Fibroblast of gingiva (primary cell): ENCODE measurements at places on chromosomes 4 and X.

GRCh38 chr4:176238157-176238610, 30.8 kb downstream of the ASB5 start:
- peak; percentile 91 for DNase-seq

DNA sequence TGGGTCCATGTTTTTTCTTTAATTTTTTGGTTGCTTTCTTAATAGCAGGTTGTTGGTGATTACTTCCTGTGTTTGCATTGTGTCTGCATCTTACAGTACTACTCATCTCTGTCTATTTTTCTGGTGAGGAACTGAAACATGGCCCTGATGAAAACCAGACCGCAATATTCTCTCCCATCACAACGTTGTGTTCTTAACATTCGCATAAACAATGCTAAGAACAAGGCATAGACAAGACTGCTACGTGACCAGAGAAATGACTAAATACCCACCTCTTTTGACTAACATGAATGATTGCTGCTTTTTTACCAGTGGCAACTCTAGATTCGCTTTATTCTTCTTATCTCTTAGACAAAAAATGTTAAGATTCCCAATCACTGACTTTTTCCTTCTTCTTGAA, 179.1 kb downstream of the GC start:
- DNase-seq, result no peak

DNA sequence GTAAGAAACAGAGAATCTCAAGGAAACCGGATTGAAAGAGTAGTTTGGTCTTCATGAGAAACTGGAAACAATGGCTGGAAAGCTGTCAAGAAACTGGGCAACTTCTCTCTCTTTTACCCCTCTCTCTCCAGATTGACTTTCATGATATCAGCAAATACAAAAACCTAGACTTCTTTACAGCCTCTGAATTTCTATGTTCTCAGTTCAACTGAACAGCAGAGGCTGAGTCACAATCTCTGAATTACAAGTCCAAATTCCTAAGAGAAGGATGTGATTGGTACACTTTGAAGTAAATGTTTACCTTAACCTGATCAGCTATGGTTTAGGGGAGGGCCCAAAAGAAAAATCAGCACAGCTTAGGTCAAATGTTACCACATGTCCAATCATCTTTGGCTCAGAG, 974.9 kb downstream of the RPA4 start:
- DNase-seq, result no peak

DNA sequence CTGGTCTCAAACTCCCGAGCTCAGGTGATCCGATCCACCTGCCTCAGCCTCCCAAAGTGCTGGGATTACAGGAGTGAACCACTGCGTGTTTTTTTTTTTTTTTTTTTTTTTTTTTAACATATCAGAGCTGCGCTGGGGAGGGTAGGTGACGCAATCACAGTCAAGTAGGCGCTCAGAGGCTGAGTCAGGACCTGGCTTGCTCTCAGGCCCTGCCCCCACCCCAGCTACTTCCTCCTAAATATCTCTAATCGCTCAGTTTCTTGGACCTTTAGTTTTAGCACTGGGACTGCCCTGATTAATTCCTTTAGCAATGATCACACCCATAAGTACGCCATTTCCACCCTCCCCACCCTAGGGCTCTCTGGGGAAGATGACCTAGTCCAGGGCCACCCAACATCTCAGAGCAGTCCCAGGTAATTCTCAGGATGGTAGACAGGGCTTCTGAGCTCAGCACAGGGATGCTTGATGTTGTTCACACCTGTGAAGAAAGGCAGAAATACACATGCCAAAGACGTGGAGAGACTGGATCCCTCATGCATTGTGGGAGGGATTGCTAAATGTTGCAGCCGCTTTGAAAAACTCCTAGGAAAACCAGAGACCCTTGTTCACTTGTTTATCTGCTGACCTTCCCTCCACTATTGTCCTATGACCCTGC, 50.2 kb downstream of the DDX3X start:
- DNase-seq, result peak; percentile 81

DNA sequence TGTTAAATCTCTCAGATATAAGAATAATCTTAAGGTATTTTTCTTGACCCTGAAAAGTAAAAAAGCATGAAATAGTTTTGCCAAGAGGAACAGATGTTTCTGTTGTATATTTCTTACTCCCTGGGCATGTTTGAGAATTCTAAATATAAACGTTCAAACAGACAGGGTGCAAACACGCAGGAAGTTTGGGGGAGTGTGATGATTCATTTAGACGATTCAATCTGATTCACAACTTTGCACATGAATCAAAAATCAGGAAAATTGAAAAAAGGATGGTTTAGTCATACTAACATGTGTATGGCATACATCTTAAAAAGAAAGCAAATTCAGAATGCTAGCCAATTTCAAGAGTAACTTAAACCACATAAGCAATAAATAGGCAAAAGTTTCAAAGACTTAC, 340.3 kb upstream of the GRID2 start:
- peak; percentile 11 for DNase-seq

DNA sequence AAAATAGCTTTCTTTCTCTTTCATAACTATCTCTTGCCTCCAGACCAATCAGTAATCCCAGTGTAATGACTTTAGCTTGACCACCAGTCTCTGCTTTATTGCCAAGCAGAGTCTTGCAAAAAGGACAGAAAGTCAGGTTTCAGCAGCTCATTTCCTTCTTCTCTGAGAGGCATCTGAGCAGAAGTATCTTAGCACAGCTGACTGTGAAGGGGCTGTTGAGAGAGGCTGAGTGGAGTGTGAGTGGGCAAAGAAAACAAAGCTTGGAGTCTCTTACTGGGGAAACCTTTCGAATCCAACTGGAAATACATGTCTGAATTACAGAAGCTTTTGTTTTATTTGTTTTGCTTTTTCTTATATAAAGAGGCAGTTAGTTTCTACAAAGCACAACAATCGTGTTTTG, 170.3 kb upstream of the IGFBP7 start:
- DNase-seq, result no peak

- DNase-seq, result no peak
These were observed 263.5 kb upstream of the DKK2 start for GRCh38 chr4:107299646-107300045.

DNA sequence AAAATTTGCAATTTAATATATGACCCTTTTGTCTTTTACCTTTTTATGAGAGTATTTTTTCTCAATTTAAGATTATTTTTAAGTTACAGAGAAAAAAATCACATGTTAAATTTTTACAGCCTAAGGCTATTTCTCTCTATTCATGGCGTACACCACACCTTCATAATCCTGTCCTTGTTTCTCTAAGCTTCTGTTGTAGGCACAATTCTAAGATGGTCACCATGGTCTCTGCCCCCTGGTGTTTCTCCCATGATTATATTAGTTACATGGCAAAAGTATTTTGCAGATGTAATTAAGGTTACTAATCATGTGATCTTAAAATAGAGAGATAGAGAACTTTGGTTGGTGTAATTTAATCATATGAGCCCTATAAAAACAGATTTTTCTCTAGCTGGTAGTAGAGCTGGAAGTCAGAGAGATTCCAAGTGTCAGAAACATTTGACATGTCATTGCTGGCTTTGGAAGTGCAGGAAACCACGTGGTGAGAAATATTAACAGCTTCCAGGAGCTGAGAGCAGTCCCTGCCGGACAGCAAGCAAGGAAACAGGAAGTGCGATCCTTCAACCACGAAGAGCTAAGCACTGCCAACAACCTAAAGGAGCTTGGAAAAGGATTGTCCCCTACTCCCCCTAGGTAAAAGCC, 89.8 kb downstream of the EIF4E start:
- peak; percentile 2 for DNase-seq

GRCh38 chrX:27675493-27675892, 85.3 kb downstream of the DCAF8L2 start:
- DNase-seq, result no peak

GRCh38 chrX:148658115-148658730, 157.8 kb downstream of the AFF2 start:
- DNase-seq, result no peak

GRCh38 chrX:56788229-56788628, 59.2 kb downstream of the NBDY start:
- DNase-seq, result no peak

- DNase-seq, result peak; percentile 30
These were observed 172.7 kb upstream of the TBC1D9 start for GRCh38 chr4:140928880-140929279.

DNA sequence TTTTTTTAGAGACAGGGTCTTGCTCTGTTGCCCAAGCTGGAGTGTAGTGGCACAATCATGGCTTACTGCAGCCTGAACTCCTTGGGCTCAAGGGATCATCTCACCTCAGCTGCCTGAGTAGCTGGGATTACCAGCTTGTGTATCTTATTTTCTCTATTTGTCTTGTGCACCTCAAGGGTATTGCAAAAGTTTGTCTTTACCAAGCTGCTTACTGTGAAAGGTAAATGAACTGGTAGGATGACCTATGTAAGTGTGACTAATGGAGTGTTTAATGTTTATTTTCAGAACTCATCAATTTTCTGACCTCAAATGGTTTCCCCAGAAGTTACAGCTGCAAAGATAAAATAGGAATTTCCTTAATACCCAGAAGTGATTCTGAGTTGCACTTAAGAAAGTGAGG, 5.3 kb upstream of the FGA start:
- no peak for DNase-seq

DNA sequence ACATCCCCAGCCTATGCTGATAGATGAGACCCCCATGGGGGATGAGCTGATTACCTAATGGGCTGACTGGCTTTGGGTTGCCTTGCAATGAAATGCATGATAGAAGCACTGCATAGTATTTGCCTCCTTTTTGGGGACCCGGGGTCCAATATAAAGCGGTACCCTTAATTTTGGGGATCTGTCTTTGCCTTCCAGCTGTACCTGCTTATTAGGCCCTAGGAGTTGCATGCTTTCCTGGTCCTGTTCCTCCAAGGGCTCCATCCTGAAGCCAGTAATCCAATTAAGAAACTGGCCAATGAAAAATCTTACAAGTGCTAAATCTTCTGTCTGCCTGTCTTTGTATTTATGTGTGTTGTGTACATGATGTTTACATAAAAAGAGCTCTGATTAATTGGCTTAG, 791.6 kb downstream of the TRIML1 start:
- DNase-seq, result no peak

DNA sequence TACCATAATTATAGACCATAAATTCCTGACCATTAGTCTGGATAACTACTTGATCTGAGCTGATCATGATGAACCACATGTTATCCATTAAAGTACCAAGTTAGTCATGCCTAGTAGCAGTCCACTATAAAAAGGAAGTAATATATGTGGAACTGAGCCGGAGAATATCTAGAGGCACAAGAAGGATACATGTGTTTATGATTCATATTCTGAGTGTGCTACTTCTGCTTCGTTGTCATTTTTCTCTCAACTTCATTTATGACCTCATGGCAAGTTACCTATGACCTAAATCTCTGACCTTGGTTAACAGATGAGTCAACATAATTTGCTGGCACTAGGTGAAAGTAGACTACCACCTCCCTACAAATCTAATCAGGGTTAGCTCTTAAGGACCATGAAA, 56.5 kb upstream of the ANKRD17 start:
- DNase-seq, result peak; percentile 78

- no peak for DNase-seq
These were observed 64.0 kb downstream of the NBDY start for GRCh38 chrX:56793112-56793430.

DNA sequence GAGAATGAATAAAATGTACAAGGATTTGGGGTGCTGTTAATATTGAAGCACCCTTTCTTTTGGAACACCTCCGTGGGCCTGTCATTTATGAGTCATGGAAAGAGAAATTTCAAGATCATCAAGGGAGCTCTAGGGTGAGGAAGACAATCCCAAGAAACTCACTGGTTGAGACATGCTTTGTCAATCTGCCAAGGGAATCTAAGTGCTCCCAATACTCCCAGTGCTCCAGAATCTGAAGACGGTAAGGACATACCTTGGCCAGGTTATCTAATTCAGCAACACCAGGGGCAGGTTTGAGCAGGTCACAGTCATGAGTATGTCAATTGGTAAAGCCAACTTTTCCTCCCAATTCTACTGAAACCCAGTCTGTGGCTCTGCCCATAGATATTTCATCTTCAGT, 556.4 kb upstream of the CPEB2 start:
- DNase-seq, result no peak

DNA sequence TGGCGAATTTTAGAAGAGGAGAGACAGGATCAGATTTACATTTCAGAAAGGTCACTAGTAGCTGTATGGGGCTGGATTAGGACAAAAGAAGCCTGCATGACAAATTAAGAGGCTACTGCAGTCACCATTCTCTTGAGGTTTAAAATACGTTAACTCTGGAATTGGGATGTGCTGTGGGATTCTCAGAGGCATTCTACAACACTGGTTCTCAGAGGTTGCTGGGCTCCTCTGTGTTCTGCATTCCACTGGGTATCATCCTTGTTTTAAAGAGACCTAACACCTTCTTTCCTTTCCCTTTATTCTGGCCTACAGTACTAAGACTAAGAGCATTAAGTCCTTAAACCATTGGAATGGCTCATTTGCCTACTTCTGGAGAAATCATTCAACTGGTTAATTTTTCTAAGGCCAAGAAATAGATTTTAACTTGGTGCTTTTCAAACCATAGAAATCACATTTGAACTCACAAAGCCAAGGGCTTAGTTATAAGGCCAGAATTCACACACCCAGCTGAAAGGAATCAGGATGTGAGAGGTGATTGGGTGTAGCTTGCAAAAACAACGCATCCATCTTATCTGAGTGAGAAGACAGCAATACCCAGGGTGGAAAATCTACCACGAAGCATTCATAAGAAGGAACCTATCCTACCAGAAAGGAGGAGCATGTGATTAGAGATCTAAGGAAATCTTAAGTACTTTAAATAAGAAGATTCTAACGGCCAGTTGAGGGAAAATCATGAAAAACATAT, 116.6 kb downstream of the SHISA3 start:
- DNase-seq, result no peak

DNA sequence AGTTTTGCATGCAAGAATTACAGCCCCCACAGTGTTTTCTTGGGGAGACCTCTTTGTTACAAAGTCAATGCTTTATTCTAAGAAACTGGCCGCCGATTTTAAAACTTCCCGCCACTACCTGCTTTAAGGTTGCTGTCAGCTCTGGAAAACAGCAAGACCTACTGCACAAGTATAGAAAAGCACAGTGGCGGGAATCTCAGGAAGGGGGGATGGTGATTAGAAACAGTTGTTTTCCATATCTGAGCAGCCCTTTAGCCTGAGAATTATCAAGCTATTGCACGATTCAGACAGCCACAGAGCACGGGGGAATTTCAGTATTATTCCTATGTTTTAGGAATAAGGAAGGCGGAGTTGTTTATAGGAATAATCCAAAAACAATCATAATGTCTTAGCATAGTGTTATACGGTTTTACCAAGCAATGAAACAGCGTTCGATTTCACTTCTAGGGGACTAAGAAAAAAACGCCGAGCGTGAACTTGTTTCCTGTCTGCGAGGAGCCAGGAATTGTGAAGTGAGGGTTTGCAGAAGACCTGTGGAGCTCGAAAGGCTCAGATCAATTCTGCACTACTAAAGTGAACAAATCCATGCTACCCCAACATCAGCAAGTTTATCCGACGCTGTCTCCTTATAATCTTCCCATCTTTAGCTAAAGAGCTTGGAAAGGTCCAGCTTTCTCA, 81.3 kb downstream of the HMGN5 start:
- DNase-seq, result peak; percentile 1
